ENCODE measurements at places on chromosomes 2 and 18.

- no peak for DNase-seq
These were observed 343.7 kb downstream of the INSIG2 start for GRCh38 chr2:118431997-118432396.

DNA sequence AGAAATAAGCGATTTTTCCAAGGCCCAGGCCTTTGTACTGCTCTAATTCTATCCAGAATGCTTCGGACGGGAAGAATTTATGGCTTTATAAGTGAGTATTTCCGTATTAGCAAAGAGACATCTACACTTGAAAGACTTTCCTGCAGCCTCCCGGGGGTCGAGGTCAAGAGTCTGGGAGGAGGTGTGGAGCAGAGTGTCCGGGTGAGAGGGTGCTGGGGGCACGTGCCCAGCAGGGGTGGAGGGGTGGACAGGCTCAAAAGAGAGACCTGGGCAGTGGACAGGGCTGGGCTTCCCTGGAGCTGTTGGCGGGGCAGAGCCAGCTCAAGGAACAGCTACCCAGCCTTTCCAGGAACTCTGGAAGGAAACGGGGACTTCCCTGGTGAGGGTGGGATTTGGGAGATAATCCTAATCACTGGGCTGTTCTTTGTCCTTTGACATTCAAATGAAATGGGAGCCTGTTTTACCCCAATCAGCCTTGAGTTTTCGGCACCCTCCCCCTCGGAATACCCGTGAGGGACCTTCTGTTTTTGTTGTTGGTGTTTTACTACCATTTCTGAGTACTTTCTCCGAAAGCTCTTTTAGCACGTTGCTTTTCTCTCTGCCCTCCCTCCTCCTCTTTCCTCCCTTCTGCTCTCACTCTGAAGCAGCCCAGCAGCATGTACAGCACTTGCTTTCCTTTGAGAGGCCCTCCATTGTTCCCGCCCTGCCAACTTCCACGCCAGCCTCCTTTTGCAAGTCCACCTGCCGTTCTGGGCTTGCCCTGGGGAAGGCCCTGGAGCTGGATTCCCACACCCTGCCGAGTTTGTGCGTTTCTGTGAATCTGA, 164.7 kb downstream of the AGAP1 start:
- DNase-seq = no peak

GRCh38 chr18:42976869-42977590, 138.5 kb downstream of the RIT2 start:
- no peak for DNase-seq

- no peak for DNase-seq
These were observed 171.0 kb downstream of the HRH4 start for GRCh38 chr18:24631243-24632025.

DNA sequence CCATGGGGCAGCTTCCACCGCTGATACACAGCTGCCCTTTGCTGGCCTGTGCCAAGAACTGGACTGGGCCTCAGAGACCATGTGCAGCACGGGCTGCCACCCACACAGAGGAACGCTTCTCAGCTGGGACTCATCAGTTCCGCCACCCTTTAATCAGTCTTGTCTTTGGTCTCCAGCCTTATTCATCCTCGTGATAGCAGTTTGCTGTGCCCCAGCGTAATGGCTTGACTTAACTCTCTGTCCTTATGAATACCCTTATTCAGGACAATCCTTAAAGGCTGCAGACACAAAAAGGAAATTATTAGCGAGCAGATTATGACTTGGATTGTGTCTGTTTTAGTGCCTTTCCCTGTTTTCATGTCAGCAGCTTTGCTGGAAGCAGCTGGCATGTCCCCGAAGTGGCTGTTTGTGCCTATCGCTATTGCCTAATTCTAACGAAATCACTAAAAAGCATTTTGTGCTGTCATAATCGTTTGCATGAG, 108.9 kb upstream of the DAPL1 start:
- DNase-seq = no peak

GRCh38 chr18:77037567-77037966, 95.0 kb downstream of the MBP start:
- DNase-seq = no peak

DNA sequence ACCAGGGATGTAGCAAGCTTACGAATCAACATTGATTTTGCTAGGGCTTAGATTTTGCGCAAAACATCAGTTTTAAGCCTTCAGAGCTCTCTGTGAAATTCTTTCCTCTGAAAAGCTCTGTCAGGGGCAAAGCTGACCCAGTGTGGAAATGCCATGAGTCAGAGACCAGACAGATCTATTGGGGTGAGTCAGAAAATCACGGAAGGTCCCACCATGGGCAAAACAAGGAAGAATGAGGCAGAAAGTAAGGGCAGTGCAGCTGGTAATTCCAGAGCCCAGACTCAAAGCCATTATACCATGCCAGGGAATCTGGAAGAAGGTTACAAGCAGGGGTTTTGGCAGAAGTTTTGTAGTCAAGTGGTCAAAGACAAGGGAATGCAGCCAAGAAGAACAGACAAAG, 256.6 kb upstream of the CTAGE1 start:
- DNase-seq = no peak

DNA sequence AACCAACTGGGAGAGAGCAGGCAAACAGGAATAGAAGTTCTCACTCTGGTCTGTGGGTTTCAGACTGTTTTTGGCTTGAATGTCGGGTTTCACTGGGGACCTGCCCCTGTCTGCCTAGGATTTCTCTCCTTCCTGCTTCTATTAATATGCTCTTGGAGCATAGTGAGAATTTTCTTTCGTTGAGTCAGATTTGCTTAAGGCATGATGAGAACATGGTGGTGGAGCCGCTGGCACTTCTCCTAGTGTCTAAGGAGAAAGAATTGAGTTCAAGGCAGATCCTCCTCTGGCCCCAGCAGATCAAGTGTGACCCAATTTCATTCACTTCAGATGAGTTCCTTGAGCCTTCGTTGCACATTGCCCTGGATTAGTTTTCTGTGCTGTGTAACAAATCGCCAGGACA, 103.9 kb upstream of the HS6ST1 start:
- DNase-seq = no peak

DNA sequence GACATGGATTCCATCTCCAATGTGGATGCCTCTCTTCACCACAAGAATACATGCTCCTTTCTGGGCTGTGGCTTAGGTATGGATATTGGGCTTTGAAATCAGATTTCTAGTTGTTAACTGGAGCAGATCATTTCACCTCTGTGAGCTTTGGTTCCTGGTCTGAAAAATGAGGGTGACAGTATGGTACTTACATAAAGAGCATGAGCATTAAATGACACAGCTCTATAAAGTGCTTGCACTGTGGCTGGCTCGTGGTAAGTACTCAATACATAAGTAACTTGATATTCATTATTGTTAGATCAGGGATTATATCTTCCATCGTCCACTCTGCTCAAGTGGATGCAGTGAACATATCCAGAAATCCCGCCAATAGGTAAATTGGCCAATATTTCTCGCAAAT, 33.4 kb downstream of the ARHGAP25 start:
- DNase-seq = peak; percentile 44

DNA sequence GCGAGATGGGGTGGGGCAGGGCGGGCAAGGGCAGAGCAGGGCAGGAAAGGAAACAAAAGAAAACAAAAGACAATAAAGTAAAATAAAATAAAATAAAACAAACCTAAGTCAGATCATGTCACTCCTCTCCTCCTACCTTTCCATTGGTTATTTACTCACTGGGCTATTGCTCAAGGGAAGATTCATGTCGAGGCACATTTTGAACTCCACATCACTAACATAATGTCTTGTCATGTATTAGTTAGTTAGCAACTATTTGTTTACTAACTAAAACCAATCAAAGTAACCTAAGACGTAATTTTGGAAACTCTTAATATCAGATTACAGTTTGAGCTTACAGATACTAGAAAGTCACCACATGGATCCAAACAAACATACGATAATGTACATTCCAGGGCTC, 2.2 kb downstream of the C1D start:
- DNase-seq = no peak

DNA sequence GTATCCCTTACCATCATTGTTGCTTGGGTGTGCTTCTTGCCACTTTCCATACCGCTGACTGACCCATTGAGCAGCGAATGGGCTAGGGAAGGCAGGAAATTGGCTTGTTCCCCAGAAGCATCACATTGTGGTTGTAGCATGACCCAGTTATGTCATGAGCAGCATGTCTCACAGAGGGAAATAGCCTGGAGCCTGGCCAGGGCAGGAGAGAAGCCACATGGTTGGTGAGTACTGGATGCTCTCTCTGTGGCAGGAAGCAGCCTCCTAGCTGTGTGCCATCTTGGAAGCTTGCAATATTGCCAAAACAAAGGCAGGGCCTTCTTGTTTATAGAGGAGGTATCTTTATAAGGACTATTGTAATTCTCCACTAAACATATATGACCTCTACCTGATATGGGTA, 482.6 kb downstream of the PIK3C3 start:
- DNase-seq = no peak

DNA sequence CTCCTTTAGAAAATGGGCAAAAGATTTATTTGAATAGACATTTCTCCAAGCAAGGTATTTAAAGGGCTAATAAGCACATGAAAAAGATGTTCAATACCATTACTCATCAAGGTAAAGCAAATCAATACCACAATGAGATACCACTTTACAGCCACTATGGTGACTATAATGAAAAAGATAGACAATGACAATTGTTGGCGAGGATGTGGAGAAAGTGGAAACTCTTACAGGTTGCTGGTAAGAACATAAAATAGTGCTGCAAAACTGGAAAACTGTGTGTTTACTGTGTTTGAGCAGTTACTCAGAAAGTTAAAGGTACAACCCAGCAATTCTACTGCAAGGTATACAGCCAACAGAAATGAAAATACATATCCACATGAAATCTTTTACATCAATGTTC, 31.9 kb upstream of the RNU4ATAC start:
- no peak for DNase-seq

DNA sequence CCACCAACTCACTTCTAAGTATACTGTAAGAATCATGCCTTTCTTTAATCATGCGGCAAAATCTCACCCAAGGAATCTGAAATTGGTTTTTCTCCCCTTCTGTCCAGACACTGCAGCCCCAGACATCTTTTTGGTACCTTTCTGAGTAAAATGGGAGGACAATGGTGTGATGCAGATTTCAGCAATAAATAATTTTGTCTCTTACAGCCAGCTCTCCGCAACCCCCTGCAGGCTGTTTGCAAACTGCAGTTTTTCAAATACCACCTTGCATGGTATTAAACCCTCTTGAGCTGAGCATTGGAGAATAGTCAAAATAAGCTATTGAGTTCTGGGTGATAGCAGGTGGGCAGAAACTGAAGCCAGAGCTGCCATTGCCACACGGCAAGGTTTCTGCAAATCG, 32.2 kb downstream of the GPR39 start:
- DNase-seq = no peak

DNA sequence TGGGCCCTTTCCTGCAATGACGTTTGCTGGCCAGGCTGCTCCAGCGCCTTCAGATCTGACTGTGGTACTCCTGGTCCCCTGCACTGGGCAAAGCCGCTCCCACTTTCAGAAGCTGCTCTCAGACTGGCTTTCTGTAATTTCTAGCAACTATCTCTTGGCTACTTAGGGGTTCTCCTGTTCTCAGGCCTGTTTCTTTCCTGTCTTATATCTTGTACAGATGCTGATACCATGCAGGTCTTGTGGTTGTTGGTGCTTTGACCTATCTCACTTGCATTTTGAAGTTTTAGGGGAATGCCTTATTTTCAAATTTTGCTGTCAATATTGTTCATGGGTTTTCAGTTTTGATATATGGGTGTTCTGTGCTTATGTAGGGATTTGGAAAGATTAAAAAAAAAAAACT, 145.8 kb downstream of the CLIP4 start:
- DNase-seq = no peak

DNA sequence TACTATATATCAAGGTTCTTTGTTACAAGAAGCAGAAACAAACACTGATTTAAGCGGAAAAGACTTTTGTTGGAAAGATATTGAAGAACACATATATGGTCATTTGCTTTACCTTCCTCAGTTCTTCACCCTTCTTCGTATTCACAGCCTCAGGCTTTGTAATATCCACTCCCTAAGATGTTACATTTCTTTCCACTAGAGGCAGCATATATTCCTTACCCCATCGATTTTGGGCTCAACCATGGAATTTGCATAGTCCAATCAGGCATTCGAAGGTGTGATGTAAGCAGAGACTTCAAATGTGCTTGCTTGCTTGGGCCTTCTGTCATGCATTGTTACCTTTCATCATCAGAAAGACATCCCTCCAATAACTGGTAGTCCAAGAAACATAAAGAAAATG, 287.4 kb downstream of the PID1 start:
- DNase-seq = no peak

DNA sequence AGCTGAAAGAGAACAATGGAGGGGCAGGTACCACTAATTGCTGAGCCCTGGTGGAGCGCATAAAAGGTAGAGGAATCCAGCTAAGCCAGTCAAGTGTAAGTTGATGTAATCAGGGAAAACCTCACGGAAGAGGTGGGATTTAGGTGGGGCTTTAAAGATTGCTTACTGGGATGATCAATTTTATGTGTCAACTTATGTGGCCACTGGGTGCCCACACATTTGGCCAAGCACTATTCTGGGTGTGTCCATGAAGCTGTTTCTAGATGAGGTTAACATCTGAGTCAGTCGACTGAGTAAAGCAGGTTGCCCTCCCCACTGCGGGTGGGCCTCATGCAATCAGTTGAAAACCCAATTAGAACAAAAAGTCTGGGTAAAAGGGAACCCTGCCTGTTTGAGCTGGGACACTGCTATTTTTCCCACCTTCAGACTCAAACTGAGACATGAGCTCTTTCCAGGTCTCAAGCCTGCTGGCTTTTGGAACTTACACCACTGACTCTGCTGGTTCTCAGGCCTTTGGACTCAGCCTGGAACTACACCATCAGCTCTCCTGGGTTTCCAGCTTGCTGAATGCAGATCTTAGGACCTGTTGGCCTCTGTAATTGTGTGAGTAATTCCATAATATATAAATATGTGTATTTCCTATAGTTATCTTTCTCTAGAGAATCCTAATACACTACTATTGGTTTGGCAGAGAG, 67.3 kb downstream of the MYO5B start:
- DNase-seq = no peak

- no peak for DNase-seq
These were observed 83.1 kb upstream of the BZW1 start for GRCh38 chr2:200728630-200729029.

DNA sequence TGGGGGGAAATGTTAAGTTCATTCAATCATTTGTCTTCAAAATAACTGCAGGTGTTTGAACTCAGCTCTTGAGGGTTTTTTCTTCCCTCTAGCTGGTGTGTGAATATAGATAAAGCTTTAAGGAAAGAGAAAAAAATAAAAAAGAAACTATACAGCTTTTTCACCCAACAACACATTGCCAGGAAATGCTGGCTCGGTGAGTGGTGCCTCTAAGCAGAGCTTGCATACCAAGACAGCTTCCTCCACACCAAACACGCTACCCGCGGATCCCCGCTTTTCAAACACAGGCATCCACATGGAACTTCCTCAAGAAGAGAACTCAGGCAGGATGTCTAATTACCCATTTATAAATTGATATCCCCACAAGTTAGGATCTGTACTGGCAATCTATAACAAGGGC, 69.8 kb upstream of the TANK start:
- no peak for DNase-seq

DNA sequence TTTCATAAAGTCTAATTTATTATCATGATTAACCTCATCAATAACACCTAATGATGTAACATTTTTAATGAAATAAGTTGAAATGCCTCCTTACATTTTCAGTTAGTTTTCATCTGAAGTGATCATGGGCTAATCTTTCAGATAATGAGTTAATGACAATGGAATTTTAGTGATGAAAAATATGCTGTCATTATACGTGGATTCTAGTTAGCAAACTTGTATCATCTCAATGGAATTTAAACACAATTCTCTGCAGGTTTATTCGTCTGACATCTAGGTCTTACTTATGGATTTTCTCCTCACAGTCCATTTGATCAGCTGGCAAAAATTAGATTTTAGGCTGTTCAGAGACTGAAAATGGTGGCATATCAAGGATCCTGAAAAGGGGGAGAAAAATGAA, 885.0 kb downstream of the SLC4A3 start:
- DNase-seq = no peak

- DNase-seq = no peak
These were observed 37.0 kb upstream of the GRHL1 start for GRCh38 chr2:9914384-9915065.

All from natural killer cell (primary cell).